ENCODE measurements at places on chromosomes 1 and 21.

GRCh38 chr1:235617808-235618207 is 31.8 kb downstream of the GNG4 start:
- DNase-seq: no peak

- no peak for DNase-seq
Measured at GRCh38 chr1:2547210-2548067, 8.7 kb upstream of the TNFRSF14 start.

- no peak for DNase-seq
Measured at GRCh38 chr1:175536369-175536768, 207.0 kb downstream of the TNR start.

GRCh38 chr1:67880056-67880601 is 46.9 kb upstream of the GNG12 start:
- DNase-seq: no peak

GRCh38 chr1:218456444-218456843 is 111.3 kb downstream of the TGFB2 start:
- no peak for DNase-seq

- no peak for DNase-seq
Measured at GRCh38 chr1:236381565-236382158, 12.4 kb upstream of the EDARADD start.

DNA sequence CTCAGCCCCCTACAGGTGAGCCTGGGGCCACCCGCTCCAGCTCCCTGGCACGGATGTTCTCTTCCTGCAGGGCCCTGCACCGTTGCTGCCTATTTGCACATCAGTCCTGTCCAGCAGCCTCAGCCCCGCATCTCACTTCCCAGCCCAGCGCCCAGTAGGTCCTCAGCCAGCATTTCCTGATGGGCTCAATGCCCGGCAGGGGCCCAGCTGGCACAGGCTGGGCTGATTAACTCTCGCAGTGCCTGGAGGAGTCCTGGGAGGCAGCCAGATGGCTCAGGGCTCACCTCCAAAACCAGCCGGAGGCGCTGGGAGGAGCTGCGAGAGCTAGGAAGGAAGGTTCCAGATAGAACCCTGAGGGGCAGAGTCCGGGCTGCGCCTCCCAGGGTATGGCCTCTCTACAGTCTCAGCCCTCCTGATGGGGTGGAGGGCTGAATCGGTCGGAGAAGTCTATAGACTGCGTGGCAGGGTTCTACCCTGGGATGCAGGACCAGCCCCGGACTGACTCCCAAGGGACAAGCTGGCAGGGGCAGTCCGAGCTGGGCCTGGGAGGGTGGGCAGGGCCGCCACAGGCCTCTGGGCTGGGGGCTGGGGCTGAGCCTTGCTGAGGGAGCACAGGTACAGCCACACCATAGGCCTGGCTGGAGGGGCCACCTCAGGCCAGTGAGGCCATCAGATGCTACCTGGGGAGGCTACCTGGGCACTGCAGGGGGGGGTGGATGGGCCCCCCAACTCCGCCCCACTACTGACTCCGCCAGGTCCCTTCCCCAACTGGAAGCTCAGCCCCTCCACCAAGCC is 19.2 kb upstream of the CLSTN1 start:
- no peak for DNase-seq

DNA sequence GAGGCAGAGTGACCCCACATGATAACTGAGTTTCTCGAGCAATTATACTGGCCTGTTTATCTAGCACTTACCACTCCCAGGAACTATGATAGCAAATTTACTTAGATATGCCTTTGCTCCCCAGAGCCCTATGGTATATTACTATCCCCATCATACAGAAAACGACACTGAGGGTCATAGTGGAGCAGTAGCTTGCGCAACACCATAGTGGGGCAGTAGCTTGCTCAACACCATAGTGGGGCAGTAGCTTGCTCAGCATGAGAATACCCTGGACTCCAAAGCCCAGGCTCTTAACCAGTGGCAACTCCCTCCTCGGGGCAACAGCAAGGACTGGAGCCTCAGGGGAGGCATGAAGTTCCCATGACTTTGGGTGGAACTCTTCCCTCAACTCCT is 211.9 kb downstream of the NPHP4 start:
- DNase-seq: no peak

GRCh38 chr1:190679044-190679443 is 201.4 kb upstream of the BRINP3 start:
- DNase-seq: no peak

GRCh38 chr1:235339746-235340145 is 11.4 kb downstream of the GGPS1 start:
- no peak for DNase-seq

DNA sequence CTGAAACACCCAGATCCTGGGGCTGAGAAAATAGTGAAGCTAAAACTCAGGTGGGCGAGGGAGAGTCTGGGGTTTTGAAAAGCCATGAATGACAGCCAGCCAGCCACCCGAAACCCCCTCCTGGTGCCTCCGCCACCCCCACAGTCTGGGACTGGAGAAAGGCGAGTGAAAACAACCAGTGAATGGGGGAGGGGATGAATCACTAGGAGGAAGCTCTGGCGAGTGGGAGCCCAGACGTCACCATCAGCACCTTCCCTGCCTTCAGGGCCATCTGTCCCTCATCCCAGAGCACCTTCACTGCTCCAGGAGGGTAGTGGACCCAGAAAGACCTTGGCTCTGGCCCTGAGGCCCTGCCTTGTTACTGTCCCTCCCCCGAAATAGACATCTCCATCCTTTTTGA is 9.2 kb downstream of the RORC start:
- no peak for DNase-seq

All from thoracic aorta (tissue), 2 donors.